ENCODE measurements at places on chromosomes 7 and 10.

GRCh38 chr10:43227911-43228782 is 38.7 kb downstream of the RASGEF1A start:
- DNase-seq = no peak

GRCh38 chr10:67663449-67664087 is 32.4 kb downstream of the CTNNA3 start:
- no peak for DNase-seq

GRCh38 chr7:50640256-50640655 is 75.1 kb upstream of the DDC start:
- no peak for DNase-seq

DNA sequence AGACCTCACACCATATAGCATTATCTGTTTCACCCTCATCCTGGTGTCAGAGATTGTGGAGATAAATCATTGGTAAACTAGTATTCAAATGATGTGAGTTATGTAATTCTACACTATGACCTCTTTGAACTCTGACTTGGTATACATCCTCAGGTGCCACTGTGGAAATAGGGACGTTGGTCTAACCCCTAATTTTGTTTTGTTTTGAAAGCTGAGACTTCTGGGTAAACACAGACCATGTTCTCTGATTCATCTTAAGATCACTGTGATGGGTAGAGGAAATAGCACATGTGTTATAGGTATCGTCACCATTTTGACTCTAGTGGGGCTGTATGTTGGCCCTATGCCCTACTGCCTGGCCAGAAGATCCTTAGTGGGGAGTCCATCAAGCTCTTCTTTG is 241.6 kb downstream of the CCDC7 start:
- DNase-seq = no peak

- DNase-seq = no peak
These were observed 29.6 kb downstream of the COL13A1 start for GRCh38 chr10:69831231-69831855.

DNA sequence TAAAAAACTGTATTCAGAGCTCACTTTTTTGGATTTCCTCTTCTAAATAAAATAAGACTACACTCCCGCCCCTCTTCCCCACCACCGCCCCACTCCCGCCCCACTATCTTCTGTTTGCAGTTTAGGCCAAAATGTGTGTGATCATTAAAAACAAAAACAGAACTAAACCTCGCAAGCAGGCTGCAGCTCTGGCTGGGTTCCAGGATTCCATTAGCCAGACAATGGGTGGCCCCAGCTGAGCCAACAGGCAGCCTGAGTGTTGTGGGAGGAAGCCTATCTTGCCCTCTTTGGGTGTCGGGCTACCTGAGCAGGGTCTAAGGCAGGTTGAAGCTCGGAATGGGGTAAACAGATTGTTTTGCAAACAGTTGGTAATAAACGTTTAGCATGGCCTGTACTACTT is 41.7 kb downstream of the ARL4A start:
- no peak for DNase-seq

- no peak for DNase-seq
These were observed 44.1 kb upstream of the ADO start for GRCh38 chr10:62760401-62760800.

All from GM18507 (cell line).